ENCODE measurements at places on chromosomes 7 and 10.

DNA sequence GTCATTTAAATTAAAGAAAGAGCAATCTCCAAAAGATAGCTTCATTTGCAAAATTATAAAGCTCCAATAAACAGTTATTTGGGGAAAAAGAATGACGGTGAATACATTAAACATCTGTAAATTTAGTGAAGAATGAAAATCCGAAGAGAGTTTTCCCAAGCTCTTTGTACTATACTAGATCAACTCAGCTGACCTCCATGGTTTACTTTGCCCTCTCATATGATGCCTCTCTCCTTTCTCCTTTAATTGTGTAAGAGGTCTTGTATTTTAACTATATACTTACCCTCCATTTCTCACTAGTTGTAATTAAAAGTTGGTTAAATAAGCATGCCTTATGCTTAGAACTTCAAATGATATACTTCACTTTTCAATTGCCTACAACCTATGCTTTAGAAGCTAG lies 125.8 kb downstream of the CACNA2D1 start:
- no peak for DNase-seq

- DNase-seq = no peak
Measured at GRCh38 chr7:147639037-147639436, 951.5 kb upstream of the C7orf33 start.

DNA sequence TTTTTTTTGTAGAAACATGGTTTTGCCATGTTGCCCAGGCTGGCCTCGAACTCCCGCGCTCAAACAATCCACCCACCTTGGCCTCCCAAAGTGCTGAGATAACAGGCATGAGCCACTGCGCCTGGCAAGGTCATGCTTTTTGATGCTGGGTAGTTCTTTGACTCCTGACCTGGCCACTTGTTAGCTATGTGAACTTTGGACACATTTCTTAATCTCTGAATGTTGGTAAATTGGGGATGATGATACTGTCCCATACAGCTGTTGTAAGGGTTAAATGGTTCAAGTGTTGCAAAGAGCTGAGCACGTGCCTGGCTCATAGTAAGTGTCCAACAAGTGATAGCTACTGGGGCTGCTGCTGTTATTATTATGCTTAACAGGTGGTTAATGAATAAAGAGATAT lies 2.3 kb downstream of the ZNHIT1 start:
- DNase-seq = no peak

DNA sequence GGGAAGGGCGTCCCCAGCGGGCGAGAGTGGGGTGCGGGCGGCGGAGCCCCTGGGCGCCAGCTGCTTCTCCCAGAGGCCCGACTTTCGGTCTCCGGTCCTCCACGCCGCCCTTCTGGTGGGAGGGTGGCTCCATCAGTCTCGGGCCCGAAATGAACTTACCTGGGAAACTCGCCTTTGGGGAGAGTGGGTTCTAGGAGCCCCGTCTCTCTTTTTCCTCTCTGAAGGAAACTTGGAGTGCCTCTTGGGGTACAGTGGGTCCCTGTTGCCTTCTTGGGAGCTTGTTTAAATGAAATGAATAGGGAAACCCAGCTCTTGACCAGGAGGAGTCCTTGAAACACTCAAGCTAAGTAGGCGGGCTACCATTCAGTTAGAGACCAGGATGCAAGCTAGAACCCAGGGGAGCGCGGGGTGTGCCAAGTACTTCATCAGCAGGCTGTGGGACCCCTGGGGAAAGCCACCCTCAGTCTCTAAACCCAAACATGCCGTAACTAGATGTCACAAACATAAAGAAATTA lies 1.3 kb downstream of the SLC26A4 start:
- DNase-seq = no peak

- no peak for DNase-seq
Measured at GRCh38 chr7:144777005-144777839, 58.6 kb downstream of the TPK1 start.

Data from AG09319 (cell line).